ENCODE measurements at places on chromosomes 11 and 22.
A peak's percentile ranks its signal among the peaks of the same experiment; 100 is the strongest.

- DNase-seq = no peak
Measured at GRCh38 chr11:114218508-114218907, 77.7 kb upstream of the NNMT start.

- peak; percentile 91 for DNase-seq
Measured at GRCh38 chr11:995752-996420, 40.6 kb downstream of the MUC6 start.

- no peak for DNase-seq
Measured at GRCh38 chr11:66854231-66854661, 2.6 kb upstream of the LRFN4 start.

DNA sequence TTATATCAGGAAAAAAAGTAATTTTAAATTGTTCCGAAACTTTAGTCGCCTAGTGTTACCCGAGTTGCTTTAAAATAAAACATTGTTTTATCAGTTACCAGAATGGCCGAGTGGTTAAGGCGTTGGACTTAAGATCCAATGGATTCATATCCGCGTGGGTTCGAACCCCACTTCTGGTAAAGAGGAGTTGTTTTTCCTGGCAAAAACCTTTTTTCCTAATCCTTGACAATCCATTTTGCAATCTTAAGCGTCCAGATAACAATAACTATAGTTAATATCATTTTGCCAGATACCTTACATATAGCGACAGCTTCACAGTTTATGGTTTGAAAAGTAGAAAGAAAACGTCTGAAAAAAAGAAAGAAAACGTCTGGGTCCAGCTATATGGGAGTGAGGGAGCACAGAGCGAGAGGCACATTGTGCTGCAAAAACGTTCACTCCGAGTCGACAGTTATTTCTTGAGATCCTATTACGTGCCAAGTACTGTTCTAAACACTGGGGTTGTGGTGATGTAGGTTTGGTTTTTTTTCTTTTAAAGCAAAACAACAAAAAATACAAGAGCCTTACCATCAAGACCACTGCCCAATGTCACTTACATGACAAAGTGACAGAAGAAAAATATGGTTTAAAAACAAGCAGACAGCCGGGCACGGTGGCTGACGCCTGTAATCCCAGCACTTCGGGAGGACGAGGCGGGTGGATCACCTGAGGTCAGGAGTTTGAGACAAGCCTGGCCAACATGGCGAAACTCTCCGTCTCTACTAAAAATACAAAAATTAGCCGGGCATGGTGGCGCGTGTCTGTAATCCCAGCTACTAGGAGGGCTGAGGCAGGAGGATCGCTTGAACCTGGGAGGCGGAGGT is 40.6 kb downstream of the OR4D9 start:
- peak; percentile 82 for DNase-seq

- no peak for DNase-seq
Measured at GRCh38 chr11:405323-405953, 9.4 kb downstream of the SIGIRR start.

DNA sequence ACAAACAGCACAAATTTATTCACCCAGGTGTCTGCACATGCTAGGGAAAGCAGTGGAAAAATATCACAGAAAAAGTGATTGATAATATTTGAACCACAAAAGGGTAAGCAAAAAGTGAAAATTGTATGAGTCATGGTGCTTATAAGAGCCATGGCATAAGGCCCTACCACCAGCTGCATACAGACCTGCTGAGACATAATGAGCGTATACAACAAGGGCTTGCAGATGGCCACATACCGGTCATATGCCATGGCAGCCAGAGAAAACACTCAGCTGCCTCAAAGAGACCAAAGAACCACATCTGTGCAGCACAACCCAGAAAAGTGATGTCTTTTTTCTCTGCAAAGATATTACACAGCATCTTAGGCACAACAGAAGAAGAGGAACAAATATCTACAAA is 71.4 kb upstream of the OR9G4 start:
- no peak for DNase-seq

DNA sequence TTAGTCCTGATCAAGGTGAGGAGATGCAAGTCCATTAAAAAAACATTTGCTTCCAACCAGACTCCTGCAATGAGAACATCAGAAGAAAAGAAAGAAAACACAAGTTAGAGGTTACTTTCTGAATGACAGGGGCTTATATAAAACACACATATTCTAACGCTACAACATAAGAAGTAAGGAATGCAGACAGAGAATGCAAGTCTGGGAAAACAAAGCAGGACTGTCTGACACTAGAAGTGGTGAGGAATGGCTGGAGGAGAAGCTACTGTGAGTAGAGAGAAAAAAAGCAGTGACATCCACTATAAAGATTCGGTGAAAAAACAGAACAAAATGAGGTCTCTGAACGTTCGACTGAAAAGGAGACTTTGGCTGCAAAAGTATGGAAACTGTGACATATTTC is 12.3 kb downstream of the TMEM216 start:
- no peak for DNase-seq

DNA sequence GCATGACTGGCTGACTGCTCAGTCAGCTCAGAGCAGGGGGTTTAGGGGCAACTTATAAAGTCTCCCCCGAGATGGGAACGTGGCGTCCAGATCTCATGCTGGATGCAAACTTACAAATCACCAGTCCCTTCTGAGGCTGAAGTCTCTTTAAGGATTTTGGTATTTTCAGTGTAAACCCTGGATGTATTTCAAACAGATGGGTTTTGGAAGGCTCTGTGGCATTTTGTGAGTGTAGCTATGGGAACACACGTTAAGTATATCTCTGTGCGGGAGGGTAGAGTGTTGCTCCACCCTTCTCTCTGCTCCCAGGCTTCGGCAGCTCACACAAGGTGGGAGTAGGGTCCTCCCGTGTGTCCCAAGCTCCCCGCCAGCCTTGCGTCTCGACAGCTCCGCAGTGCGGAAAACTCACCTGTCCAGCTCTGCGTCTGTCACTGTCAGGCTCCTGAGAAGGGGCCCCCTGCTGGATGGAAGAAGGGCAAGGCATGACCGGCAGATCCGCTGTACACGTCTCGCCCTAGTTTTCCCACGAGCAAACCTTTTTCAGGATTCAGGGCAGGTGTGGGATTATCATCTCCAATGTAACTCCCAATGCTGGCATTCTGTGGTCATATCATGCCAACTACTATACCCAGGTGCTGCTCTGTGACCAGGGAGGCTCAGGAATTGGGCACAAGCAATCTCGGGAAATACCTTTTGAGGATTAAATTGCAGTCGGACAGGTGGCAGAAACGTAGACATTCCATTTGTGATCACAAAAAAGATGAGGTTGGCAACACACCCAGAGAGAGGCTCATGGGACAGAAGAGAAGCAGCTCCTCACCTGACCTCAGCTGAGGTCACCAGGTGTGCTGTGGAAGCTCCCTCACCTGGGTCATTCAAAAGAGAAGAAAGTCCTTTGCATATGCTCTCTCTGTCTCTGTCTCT is 313.9 kb upstream of the B3GAT1 start:
- peak; percentile 46 for DNase-seq

GRCh38 chr22:46815559-46815895 is 53.1 kb downstream of the TBC1D22A start:
- DNase-seq = peak; percentile 9

GRCh38 chr11:91664521-91664920 is 560.1 kb upstream of the FAT3 start:
- DNase-seq = peak; percentile 38

DNA sequence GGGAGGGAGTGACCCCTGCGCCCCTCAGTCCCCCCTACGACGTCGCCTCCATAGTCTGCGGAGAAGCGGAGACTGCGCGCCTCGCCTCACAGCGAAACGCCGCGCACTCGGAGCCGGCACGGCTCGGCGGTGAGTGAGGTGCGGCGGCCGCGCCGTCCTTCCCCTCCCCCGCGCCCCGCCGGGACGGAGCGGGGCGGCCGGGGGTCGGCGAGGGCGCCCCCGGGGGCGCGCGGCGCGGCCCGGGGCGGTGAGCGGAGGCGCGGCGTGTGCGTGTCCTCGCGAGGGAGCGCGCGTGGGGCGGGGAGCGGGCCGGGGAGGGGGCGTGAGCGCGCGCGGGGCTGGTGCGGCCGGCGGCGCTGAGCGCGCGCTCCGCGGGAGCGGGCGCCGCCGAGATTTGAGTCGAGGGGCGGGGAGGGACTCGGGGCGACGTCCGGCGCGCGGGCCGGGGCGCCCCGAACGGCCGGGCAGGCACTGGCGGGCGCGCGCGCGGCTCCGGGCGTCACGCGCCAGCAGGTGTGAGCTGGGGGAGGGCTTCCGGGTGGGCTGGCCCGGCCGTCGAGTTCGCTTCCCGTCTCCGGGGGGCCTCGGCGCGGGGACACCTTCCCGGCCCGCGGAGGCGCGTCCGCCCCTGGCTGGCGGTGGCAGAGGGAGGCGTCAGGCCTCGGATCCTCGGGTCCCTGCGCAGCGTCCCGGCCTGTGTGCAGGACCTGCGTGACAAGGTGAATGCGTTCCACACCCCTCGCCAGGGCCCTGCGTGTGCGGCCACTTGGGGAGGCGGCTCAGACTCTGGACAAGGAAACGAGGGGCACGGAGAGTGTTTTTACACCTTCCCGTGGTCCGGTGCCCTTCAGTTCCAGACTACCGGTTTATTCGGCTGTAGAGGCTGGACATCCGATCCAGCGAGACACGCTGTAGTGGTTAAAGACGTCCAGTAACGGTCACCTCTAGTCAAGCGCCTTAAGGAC is 50.4 kb downstream of the FAM83F start:
- peak; percentile 63 for DNase-seq

DNA sequence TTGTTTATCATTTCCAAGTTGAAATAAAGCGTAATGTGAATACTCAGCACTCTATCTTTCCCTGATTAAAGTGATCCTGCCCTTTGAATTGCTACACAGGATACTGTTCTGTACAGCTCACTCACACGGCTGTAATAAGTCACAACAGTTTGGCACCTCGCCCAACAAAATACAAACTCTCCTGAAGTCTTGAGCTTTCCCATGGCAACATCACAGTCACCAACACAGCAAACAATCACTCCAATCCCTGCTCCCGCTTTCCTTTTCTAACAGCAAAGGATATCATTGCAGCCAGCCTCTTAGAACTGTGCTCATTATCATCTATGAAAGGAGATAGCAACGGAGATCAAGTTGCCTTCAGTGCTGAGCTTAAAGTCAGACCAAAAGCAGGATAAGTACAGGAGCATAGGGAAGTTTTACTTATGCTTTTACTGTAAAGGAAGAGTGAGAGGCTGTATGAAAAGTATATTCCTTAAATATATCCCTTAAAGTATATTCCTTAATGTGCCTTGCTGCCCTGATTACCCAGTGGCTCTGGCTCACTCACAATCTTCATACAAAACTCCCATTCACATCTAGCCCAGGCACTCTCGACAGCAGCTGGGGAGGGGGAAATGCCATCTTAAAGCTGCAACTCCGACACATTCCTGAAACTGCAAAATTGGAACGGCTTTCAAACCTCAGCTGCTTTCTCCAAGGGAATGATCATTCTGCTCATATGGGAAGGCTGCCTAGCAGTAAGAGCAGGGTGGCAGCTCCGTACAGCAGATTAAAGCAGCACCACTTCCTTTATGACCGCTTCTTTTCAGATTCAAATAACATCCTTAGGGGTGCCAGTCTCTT is 35.8 kb downstream of the MAML2 start:
- DNase-seq = peak; percentile 100

DNA sequence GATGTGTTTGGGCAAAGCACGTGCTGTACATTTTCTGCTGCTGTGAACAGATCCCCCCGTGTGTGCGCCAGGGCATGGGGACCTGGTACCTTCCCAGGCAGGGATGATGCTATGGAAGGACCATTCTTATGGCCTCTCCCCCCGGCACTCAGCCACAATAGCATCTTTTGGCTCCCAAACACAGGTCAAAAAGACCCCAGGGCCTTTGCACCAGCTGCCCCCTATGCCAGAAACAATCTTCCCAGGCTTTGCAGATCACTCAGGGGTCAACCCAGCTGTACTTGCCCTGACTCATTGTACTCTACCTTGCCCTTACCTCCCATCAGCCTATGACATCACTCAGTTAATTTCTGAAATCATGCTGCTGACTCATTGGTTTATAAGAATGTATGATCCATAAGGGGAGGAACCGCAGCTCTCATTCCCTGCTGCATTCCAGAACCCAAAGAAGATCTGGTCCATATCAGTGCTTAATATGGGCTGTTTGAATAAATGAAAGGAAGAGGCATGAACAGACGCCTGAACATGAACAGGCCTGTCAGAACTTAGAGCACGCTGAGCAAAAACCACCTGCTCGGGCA is 100.7 kb downstream of the CELSR1 start:
- DNase-seq = peak; percentile 78

GRCh38 chr11:86060544-86060943 is 8.3 kb downstream of the PICALM start:
- DNase-seq = no peak

GRCh38 chr22:37363261-37363992 is 63.9 kb downstream of the ELFN2 start:
- no peak for DNase-seq

DNA sequence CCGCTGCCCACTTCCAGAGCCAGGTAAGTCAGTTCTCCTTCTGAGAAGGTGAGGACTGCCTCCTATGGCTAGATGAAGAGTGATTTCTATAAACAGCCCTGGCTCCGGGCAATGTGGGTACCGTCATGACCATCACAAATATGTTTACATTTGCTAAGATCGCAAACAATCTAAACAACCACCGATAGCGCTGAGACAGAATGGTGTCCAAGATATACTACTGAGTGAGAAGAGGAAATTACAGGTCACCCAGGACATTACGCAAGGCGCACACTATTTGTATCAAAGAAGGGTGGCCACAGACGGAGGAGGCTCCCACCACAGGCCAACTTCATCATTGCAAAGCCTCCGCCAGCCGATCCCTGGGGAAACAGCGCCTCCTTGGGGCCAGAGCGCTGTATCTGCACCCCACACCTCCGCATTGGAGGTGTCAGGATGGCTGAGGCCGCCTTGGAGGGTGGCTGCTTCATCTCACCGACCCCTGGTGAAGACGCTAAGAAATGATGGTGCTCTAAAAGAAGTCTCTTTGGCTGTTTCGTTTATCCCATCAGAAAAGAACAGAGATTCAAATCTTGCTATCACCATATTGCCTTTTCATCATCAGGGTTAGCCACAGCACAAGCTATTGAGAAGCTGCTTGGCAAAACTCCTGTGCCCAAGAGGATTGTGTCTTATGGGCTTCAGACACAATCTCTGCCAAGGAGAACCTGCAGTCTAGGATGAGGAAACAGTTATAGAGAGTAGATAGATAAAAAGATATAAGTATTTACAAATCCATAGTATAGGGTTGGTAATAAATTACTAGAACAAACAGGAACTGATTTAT is 12.3 kb upstream of the ASRGL1 start:
- peak; percentile 32 for DNase-seq

GRCh38 chr11:73469401-73469800 is 93.2 kb downstream of the RELT start:
- DNase-seq = no peak

DNA sequence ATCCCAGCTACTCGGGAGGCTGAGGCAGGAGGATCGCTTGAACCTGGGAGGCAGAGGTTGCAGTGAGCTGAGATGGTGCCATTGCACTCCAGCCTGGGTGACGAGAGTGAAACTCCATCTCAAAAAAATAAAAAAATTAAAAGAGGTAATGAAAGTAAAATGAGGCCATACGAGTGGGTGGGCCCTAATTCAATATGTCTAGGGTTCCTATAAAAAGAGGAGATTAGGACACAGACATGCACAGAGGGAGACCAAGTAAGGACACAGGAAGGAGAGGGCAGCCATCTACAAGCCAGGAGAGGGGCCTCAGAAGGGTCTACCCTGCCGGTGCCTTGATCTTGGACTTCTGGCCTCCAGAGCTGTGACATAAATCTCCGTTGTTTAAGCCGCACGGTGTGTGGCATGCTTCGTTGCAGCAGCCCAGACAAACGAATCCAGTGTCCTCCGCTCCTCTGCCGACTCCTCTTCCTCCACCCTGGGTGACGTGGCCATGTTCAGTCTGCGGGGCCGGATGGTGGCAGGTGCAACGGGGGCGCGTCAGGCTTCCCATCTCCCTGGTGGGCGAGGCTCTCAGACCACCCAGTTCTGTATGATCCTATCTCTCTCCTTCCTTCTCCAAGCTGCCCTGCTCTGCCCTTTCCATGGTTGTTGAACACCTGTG is 51.6 kb upstream of the PARVG start:
- DNase-seq = no peak

Measured in kidney tubule cell (primary cell).